ENCODE measurements at places on chromosomes 12 and 14.
A peak's percentile ranks its signal among the peaks of the same experiment; 100 is the strongest.

DNA sequence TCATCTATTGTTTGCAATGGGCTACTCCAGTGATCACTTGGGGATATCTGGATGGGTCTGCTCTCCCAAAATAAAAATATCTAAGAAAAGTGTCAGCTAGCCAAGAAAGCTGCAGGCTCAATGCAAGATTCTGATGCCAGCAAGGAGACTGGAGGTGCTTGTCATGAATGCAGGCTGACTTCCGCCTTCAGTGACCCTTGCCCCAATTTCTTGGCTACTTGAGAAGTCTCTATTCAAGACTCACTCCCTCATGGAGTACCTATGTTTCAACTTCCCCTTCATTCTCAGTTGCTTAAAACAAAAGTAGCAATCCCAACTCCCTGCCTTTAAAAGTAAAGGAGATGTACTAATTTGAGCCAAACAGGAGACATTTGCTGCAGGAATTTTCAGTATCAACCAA, 123.9 kb downstream of the GPR65 start:
- DNase-seq, result no peak

- no peak for DNase-seq
Observed at GRCh38 chr12:83102499-83102898, 415.8 kb downstream of the TMTC2 start.

DNA sequence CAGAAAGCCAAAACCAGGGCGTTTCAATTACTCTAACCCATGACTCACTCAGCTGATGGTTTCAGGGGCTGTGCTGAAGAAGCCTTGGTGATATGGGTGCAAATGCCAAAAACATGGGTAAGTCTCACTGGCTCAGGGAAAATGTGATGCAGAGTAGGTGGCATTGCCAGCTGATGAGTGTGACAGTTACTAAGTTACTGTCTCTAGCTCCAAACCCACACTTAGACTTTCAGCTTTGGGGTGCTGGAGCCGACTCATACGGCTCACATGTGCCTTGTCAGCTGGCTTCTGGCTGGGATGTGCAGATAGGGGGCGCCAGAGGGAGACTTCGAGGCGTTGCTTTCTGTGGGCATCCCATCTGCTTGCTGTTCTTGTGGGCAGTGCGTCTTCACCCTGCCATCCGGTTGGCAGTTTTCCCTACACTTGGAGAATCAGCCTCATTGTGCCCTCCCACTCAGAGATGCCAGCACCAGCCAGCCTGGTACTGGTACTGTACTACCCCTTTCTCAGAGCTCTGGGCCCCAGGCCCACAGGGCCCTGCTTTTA, 11.1 kb upstream of the KRT7 start:
- DNase-seq, result peak; percentile 26

GRCh38 chr12:93079271-93079670, 150.2 kb upstream of the EEA1 start:
- no peak for DNase-seq

- no peak for DNase-seq
Observed at GRCh38 chr12:90836689-90837088, 118.3 kb downstream of the CCER1 start.

GRCh38 chr12:27142101-27142721, 59.8 kb upstream of the C12orf71 start:
- DNase-seq, result peak; percentile 59

DNA sequence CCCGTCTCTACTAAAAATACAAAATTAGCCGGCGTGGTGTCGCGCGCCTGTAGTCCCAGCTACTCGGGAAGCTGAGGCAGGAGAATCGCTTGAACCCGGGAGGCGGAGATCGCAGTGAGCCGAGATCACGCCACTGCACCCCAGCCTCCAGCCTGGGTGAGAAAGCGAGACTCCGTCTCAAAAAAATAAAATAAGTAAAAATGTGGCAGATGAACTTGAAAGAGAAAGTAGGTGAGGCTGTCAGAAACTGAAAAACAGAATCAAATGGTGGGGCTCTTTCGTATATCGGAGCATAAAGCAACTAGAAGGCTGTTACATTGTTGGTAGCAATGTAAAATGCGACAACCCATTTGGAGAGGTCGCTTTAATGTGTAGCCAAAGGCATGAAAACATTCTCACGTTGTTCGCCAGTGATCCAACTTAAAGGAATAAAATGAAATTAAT, 767 bp upstream of the CCNT1 start:
- no peak for DNase-seq

DNA sequence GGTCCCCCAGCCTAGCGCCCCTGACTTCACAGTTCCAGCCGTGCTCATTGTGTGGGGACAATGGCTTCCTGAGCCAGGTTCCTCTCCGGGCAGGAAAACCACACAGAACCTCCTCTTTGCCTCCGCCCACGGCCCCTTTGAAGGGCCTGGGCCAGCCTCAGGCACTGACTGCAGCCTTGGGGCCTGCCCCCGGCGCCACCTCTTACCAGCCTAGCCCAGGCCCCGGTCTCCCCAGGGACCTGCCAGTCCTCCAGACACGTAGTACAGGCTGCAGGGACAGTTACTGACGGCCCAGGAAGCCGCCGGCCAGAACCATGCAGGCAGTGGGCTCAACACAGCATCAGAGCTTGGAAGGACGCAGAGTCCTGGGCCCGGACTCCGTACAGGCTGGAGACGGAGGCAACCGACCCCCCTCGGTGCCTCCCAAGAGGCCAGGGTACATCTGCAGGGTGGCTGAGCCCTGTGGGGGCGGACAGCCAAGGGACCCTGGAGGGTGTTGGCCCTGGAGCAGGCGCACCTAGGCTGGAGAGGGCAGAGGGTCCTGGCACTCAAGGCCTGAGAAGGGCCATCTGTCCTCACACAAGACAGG, 20.9 kb upstream of the NUDT14 start:
- peak; percentile 23 for DNase-seq

- no peak for DNase-seq
Observed at GRCh38 chr12:109134186-109134917, 18.0 kb downstream of the ACACB start.

DNA sequence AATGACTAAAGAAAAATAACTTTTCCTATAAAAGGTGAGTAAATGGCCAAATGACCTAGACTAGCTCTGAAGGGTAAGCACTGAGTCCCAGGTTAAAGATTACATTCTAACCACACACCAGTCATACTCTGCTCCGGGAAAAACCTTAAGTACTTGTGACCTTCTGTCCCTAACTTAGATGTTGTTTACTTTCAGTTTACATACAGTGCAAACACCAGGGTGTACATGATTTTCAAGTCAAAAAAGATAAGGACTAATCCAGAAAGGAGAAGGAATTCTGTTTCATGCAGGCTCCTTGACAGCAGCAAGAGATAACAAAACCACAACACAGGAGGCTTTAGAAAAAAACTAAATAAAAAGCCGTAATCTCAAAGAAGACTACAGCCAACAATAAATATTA, 174.2 kb downstream of the PPM1H start:
- no peak for DNase-seq

GRCh38 chr12:94255006-94255405, 106.6 kb downstream of the PLXNC1 start:
- DNase-seq, result no peak

- no peak for DNase-seq
Observed at GRCh38 chr12:63064080-63064479, 86.9 kb downstream of the AVPR1A start.

- no peak for DNase-seq
Observed at GRCh38 chr12:104407438-104407837, 49.3 kb upstream of the CHST11 start.

DNA sequence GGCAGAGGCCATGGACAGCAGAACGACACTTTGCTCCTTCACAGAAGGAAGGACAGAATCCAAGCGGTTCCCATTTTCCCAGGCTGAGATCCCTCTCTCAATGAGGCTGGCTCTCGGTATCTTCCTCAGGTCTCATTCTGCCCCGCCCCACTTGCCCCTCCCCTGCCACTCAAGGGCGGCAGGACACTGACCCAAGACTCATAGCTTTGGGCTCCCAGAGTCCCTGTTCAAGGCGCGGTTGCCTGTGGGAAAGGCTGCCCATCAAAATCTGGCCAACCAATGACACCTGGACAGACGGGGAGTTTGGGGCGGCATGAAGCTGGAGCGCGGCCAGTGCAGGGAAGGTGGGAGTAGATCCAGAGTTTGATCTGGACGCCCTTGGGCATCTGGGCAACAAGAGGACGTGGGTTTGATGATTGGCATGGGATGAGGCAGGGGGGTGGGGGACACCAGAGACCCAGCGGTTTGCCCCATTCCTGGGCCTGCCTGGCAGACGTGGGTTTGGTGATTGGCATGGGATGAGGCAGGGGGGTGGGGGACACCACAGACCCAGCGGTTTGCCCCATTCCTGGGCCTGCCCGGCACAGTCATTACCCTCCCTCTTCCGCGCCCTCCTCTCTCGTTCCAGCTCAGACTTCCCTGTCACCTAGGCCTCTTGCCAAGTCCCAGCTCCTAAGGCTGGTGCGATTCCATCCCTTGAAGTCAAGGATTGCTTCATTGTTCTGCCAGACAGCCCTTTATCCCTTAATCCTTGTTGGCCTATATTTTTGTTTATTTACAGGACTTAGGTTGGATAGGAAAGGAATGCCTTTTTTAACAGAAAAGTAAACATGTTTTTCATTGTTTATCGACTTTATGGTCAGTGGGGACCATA, 92.1 kb downstream of the NINJ2 start:
- DNase-seq, result no peak

GRCh38 chr12:68007033-68007432, 17.8 kb downstream of the IFNG-AS1 start:
- DNase-seq, result no peak

DNA sequence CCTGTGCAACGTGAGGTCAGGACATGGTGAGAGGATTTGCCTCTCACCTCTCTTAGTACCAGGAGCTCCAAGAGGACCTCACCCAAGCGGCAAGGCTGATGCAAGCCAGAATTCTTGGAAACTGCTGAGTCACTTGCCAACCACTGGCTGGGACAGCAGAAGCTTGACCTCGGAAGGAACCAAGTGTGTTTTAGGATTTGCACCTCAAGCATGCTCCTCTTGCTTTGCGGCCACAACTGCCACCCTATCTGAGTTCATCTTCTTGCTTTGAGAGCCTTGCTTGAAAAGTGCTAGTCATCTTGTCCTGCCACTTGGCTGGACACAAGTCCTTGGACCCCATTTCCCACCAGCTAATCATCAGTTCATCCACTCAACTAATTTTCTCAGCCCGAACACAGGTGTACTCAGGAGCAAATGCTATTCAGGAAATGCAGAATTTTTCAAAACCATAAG, 195.8 kb downstream of the SLC25A21 start:
- no peak for DNase-seq

- no peak for DNase-seq
Observed at GRCh38 chr12:116138781-116139180, 138.7 kb downstream of the MED13L start.

DNA sequence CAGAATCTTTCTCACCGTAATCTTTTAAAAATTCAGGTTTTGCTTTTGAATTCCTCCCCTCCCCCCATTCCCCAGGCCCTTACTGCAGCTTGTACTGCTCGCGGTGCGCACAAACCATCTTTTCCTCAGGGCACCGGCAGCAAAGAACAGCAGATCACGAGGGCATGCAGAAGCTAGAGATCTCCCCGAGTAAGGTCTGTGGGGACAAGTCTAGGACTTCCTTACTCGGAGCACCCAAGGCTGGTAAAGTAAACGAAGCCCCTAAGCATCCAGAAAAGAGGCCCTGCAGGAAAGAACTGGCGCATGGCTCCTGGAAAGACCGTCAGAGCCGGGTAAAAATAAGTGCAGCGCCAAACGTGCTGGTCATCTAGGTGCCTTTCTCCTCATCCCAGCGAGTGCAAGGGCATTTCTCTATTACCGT, 727 bp downstream of the LDHB start:
- peak; percentile 48 for DNase-seq

GRCh38 chr14:105050551-105050897, 14.7 kb downstream of the GPR132 start:
- DNase-seq, result no peak

GRCh38 chr12:119589634-119590033, 3.9 kb upstream of the TMEM233 start:
- no peak for DNase-seq

GRCh38 chr12:16072678-16073077, 161.5 kb downstream of the DERA start:
- DNase-seq, result no peak

DNA sequence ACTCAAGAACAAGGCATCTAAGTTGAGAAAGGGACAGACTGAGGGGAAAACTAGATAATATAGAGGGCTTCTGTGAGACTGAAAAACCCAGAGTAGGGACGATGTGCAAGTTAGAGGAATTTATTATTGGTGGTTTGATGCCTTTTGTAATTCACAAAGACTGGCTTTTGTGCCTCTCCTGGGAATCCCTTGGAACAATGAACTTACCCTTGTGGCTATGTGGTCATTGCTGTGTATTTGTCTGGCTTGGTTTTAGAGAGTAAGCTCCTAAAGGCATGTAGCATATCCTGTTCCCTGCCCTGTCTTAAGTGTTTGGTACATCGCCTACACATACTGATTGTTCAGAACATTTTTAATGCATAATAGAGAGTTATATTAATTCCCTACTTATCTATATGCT, 26.6 kb downstream of the DCN start:
- DNase-seq, result no peak

- no peak for DNase-seq
Observed at GRCh38 chr12:62827855-62828254, 107.1 kb downstream of the PPM1H start.

DNA sequence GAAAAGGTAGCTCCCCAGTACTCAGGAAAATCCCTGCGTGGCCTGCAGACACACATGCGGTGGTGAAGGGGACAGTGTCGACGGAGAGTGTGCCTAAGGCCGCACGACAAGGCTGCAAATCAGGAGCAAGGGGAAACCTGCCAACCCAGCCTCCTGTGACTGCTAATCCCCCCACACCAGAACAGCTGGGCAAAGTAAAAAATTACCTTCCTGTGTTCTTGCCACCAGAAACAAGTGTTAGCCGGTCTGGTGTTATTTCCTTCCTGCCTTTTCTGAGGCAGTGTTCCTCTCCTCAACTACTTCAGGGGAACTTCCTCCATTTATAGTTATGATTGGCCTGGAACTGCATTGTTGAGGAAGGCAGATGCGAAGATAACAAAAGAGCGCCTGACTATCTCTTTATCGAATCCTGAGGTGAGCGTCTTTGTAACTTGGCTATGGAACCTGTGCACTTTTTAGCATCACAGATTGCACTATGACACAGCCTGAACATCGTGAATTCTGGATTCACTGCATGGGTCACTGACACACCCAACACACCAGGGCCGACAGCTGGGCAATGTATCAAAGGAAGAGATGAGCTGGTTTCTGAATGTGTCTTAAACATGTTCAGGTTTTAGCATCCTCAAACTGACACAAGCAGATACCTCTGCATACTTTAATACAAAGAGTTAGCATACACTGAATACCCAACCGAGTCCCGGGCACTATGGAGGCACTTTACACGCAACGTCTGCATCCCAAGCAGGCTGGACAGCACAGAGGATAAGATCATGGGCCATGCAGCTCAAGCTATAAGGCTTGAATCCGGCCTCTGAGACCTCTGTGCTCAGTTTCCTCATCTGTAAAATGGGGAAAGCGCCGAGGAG, 28.9 kb downstream of the SLC15A4 start:
- peak; percentile 57 for DNase-seq

GRCh38 chr12:28777603-28778365, 371.3 kb upstream of the FAR2 start:
- no peak for DNase-seq

- no peak for DNase-seq
Observed at GRCh38 chr14:81396113-81396512, 4.0 kb downstream of the STON2 start.

GRCh38 chr14:41280745-41281144, 325.9 kb upstream of the LRFN5 start:
- no peak for DNase-seq

- DNase-seq, result no peak
Observed at GRCh38 chr12:89514751-89515150, 9.8 kb downstream of the GALNT4 start.

Measured in CD4-positive, alpha-beta T cell treated with Interleukin-10 for 1 hour (primary cell).